NCI-H1417 treated with DMSO at 0.1 percent for 48 hours (cell line): ENCODE measurements at places on chromosomes 11 and 22.

DNA sequence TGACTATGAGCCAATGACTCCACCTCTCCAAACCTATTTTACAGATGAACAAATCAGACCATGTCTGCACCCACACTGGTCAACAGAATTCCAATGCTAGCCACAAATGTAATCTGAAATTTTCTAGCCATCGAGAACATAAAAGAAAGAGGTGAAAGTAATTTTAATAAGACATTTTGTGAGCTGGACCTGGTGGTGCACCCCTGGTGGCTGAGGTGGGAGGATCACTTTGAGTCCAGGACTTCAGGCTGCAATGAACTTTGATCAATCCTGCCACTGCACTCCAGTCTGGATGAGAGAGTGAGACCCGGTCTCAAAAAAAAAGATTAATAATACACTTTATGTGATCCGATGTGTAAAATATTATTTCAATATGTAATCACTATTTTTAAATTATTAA lies 9.4 kb upstream of the RNF185 start:
- no peak for DNase-seq

DNA sequence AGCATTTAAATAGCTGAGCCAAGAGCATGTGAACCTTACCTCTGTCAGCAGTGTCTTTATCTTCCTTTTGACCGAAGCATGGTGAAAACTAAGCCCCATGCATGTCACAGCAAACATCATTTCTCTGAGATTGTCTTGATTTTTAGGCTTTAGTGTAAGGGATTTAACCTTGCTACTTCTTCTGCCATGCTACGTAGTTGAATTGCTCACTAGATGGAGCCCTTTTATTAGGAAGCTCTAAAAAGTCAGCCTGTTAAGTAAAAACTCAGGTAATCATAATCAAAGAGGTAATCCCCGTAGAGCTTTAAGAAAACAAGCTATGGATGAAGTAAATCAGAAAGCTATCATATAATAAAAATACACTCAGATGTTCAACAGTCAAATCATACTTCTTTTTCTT lies 149.5 kb downstream of the PGR start:
- no peak for DNase-seq

- DNase-seq: no peak
Measured at GRCh38 chr11:122850076-122850631, 11.9 kb downstream of the CRTAM start.

- peak; percentile 51 for DNase-seq
Measured at GRCh38 chr11:100930185-100930778, 199.3 kb downstream of the PGR start.

DNA sequence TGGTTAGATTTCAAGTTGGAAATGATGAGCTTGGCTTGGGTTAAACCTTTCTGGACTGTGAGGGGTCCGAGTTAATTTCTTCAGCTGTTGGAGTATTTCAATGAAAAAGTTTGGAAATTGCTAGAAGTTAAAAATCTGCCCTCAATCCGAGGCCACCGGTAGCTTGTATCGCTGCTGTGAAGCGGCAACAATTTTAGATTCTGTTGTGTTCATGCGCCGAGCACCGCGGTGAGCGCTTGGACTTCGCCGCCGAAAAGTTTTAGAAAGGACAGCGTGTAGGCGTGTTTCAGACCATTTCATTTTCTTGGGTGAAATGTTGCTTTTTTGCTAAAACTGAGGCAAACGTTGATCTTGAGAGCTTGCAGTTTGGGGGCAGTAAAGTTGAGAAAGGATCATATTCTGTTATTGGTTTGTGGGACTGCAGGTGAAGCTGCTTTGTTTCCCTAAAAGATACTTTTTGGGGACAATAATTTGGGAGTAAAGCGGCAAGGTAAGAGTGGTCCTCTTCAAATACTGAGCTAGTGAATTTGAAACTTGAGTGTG lies 928 bp downstream of the FBXO7 start:
- no peak for DNase-seq
